HTR-8/SVneo (cell line): ENCODE measurements at places on chromosomes 5 and 9.

GRCh38 chr5:20307391-20307790 lies 319.4 kb upstream of the CDH18 start:
- no peak for DNase-seq

GRCh38 chr9:134128727-134129679 lies 6.9 kb upstream of the WDR5 start:
- DNase-seq, result no peak

DNA sequence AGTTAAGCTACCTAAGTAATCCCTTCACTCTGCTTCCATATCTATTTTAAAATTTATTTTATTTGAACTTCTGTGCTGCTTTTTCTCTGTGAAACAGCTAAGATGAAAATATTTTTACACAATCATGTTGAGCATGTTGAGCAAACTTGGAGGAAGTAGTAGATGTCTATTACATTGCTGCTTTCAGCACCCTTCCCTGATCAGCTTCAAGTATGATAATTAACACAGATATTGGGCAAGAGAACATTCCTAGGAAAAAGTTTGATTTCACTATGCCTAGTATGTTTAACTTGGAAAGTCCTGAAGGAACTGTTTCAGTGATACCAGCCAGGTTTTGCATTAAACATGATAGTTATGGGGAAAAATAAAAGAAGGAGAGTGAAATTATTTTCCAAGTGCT lies 283.6 kb downstream of the ELAVL2 start:
- no peak for DNase-seq

DNA sequence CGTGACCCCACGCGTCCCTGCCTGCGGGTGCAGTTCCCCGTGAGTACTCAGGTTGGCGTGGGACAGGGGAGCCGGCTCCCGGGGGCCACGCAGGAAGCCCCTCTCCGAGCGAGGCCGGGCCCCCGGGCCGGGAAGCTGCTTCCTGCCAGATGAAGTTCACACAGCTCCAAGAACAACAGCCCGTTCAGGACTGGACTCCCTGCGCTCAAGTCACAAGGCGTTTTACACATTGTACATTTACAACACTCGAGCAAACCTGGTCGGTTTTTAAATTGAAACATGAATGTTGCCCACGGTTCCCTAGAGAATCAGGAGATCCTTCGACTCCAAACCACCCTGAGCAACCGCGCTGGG lies 22.4 kb downstream of the SLC9A3 start:
- no peak for DNase-seq

GRCh38 chr9:9912459-9912858 lies 700.3 kb downstream of the PTPRD start:
- DNase-seq, result no peak

- DNase-seq, result no peak
Observed at GRCh38 chr5:134097211-134097749, 17.2 kb upstream of the TCF7 start.

DNA sequence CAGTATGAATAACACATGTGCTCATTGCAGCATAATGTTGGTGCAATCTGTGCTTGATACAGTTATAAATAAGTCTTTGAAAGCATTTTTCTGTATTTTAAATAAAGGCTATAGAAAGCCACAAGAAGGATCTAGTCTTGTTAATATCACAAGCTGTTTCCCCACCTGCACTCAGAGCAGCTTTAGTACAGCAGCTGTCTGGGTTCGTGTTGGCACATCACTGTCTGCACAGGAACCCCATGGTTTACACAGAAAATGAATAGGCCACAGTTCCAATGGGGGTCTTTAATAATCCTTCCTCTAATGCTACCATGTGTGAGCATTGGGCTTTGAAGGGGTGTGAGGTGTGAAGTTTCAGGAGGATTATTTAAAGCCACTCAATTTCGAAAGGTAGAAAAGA lies 2269.7 kb downstream of the MAT2B start:
- DNase-seq, result no peak
